ENCODE measurements at places on chromosomes 2 and 18.

- DNase-seq = no peak
Measured at GRCh38 chr2:109098251-109098920, 30.6 kb upstream of the SH3RF3 start.

DNA sequence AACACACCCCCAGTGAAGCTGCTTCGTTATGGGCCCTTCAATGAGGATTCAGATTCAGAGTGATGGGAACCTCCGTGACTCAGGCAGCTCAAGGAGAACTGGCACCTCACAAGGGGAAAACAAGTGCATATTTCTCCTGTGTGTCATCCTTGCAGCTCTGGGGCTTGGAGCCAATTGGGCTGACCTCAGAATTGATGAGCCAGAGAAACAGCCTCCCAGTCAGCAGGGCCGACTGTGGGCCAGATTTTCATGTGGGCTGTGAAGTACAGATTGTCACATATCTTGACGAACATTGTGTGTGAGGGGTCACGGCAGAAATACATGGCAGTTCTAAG lies 189.6 kb upstream of the SP5 start:
- DNase-seq = no peak

GRCh38 chr2:223944166-223944702 lies 901 bp downstream of the WDFY1 start:
- no peak for DNase-seq

DNA sequence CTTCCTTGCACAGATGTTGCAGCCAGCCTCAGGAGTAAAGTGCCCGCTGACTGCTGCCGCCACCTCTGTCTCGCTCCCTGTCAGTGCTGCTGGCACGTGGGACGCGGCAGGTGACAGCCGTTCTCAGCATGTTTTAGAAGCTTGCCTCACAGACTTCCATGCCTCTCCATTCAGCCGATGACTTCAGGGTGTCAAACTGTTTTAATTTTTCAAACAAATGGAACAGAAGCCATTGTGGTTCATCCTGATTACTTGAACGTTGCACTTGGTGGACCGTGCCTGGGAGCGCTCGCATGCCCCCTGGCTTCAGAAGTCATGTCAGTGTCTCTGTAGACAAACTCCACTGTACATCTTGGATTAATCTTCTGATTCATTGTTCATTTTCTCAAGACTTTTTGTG lies 62.7 kb upstream of the EML6 start:
- DNase-seq = no peak

DNA sequence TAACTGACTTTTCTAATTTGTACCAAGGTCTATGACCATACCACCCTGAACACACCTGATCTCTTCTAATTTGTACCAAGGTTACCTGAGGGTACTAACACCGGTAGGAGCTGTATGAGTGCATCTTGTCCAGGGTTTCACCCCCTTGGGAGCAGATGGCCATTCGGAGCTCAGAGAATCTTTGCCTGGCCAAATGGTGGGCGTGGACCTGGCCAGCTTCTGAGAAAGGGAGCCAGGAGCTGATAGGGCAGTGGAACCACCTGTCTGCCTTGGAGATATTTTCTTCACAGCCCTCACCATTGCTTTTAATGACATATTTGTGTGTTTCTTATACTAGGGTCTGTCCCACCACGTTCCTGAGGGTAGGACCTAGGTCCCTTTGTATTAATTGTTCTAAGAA lies 188.9 kb downstream of the LDLRAD4 start:
- DNase-seq = no peak

DNA sequence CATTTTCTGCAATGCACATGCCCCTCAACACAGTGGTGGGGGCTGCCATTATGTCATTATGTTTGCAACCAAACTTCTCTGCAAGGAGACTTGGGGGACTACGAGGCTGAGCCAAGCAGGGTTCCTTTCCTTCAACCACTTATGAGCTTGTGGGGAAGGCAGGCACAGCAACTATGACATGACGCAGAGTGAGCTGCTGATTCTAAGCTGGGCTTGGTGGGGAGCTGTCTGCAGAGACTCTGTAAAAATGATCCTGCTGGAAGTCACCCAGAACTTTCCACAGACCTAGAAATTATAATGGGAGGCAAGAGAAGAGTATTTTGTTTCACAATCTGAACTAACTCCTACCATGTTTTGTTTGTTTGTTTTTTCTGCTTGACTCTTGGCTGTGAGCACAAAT lies 55.6 kb downstream of the INPP5D start:
- no peak for DNase-seq

Data from NCI-H524 treated with DMSO at 0.1 percent for 48 hours (cell line).